ENCODE measurements at places on chromosomes 5 and 9. TPM values are rescaled to one million over a fixed set of nuclear protein-coding genes. Genes with fewer than 3 reads are reported as not detected.

LHX3 gene
- not detected for total RNA-seq

- DNase-seq: no peak
These were observed 6.9 kb downstream of the MRPL22 start for GRCh38 chr5:154947778-154948177.

GRCh38 chr5:116613445-116613844, 38.8 kb upstream of the SEMA6A start:
- DNase-seq: no peak

- no peak for DNase-seq
These were observed 48.3 kb downstream of the DAP start for GRCh38 chr5:10712574-10713366.

Measured in Peyer's patch (tissue), 4 donors.